Jurkat, Clone E6-1 (cell line): ENCODE measurements at places on chromosomes 13 and 19.

DNA sequence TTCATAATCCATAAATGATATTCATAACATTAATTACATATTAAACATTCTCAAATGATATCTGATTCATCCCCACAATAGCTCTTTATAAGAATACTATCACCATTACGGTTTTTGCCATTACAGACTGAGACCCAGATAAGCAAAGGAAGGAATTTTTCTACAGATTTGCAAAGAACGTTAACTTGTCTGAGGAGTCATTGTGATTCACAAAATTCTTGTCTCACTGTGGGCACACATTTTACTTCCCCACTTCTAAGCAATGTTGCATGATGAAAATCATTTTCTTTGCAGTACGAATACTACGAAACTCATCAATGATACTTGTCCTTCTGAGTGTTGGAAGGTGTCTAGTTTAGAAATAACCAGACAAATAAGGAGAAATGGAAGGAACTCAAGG is 70.1 kb downstream of the NALCN start:
- no peak for DNase-seq

- DNase-seq = no peak
Observed at GRCh38 chr13:94416454-94417080, 62.9 kb downstream of the DCT start.

GRCh38 chr13:29439601-29440388 is 155.7 kb downstream of the SLC7A1 start:
- DNase-seq = no peak

DNA sequence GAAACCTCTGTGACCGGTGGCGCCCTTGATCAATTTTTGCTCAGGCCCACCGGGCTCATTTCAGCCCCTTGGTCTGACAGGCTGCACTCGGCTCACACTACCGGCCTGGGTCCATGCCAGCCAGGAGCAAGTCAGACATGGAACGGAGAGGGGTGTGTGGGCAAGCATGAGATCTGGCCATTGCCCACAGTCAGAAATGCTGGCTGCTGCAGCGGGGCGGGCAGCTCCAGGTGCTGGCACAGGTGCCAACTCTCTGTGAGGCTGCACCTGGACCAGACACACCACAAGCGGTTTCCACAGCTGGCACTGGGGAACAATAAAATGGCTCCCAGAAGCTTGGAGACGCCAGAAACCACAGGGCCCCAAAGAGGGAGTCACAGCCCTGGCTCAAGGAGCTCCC is 43.6 kb upstream of the LPAR6 start:
- DNase-seq = no peak

GRCh38 chr19:29478578-29479565 is 46.9 kb upstream of the VSTM2B start:
- DNase-seq = no peak

DNA sequence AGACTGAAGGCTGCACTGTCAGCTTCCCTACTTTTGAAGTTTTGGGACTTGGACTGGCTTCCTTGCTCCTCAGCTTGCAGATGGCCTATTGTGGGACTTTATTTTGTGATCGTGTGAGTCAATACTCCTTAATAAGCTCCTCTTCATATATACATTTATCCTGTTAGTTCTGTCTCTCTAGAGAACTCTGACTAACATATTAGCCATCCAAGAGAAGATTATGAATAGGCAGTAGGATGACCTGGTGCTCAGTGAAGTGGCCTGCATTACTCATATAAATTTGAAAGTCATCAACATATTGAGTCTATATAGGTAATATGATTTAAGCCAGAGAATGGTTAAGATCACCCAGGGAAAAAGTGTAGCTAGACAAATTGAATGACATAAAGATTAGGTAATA is 136.3 kb upstream of the UFM1 start:
- no peak for DNase-seq

GRCh38 chr19:8487137-8487851 is 15.1 kb downstream of the PRAM1 start:
- DNase-seq = peak; percentile 96

DNA sequence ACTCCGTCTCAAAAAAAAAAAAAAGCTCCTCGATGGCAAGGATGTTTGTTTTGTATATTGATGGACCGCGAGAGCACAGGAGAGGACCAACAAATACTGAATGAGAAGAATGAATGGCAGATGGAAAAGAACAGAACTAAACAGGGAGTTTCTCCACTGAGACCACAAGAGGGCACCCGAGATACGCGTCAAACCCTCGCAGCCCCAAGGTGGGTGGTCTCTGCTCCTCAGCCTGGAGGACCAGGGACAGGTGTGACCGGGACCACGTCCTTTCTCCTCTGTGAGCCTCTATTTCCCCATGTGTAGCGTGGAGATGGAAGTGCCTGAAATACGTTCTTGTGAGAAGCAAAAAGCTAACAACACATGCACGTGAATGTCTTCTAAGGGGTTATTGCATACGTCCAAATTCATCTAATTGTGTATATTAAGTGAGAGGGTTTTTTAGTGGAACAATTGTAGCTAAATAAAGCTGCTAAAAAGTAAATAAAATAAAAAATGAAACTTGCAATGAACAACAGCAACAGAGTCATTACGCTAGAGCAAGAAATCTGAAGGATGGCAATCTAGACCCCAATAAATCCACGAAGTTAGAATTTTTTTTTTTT is 8.3 kb upstream of the CDC42EP5 start:
- DNase-seq = peak; percentile 25

GRCh38 chr19:24052811-24053210 is 34.2 kb upstream of the ZNF254 start:
- no peak for DNase-seq

DNA sequence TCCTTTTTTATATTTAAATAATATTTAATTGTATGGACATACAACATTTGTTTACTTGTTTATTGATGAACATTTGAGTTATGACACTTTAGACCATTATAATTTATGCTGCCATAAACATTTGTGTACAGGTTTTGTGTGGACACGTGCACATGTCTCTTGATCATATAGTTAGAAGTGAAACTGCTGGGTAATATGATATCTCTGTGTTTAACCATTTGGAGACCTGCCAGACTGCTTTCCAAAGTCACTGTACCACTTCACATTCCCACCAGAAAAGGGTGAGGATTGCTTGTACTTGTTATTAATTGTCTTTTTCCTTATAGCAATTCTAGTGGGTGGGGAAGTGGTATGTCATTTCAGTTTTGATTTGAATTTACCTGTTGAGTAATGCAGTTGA is 145.6 kb upstream of the KLHL1 start:
- DNase-seq = no peak

DNA sequence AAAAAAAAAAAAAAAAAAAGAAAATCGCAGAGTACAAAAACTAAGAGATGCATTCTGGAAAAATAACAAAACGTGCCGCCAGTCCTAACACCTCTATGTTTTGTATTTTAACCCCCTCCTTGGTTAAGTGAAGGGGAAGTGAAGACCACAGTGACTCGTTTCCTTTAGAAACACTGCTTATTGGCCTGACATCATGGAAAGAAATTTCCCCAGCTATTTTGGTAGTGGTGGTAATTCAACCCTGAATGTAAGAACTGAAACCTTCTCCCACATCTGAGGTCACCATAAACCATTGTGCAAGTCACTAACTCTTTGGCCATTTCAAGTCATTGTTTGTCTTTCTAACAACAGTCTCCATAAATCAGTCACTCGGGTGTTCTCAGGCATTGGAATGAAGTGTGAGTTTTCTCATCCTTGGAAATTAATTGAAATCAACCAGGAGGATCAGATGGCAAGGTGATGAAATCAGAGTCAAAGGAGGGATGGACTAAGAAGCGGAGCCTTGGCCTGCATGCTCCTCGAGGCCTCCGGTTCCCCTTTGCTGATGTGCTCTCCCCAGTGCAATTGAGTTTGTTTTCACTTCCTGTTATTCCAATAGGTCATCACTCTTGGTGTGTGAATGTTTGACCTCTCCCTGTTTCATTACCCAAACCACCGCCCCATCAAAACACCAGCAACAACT is 443.9 kb downstream of the FGF9 start:
- peak; percentile 35 for DNase-seq

DNA sequence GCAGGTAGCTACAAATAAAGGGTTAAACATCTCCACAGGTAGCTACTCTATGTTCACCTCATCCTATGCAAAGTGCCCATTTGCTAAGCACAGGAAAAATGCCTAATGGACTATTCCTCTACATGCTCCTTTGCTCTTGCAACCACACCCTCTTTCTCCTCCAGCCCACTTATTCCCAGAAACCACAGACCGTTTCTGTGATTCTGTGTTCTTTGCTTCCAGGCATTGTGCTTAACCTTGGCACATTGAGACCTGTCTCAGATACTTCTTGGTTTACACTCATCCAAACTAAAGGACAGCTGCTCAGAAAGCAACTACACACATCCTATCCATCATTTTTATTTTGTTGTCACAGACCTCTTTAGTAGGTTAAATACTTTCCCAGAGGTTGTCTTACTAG is 785.0 kb upstream of the MIR17HG start:
- no peak for DNase-seq

GRCh38 chr13:25494698-25495411 is 123.1 kb downstream of the ATP8A2 start:
- DNase-seq = no peak

- no peak for DNase-seq
Observed at GRCh38 chr19:14516746-14517438, 1.3 kb downstream of the DNAJB1 start.

- no peak for DNase-seq
Observed at GRCh38 chr13:26378116-26378515, 124.2 kb downstream of the CDK8 start.

DNA sequence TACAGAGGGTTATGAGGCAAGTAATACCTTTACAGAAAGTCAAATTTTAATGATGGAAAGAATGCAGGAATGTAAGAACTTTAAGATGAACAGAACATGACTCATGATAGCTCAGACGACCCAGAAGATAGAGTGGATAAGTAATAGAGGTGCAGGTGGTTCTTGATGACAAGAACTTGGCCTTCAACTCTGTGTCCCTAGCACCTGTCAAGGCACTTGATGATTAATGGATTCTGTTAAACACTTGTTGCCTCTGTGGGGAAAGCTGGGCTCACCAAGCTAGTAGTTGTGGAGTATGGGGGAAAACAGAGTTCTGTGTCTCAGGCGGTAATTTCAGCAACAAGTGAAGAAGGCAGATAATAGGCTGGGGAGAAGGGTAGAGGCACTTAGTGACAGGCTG is 306.2 kb downstream of the ATP8A2 start:
- DNase-seq = no peak

DNA sequence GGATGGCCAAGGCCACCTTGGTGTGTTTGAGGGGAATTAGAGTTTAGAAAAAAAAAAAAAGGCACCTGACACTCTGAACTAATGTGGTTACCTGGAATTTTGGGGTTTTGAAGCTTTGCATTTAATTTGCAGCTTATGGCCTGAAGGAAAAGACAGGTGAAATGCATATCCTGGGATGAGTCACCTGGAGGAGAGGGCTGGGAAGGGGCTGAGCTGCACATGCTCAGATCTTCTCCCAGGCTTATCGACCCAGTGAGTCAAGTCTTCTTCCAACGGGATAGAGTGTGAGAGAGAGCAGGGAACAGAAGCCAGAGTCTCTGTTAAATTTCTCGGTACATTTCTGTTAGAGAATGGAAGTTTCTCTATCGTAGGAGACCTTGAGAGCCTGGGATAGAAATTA is 29.7 kb upstream of the ALOX5AP start:
- no peak for DNase-seq

DNA sequence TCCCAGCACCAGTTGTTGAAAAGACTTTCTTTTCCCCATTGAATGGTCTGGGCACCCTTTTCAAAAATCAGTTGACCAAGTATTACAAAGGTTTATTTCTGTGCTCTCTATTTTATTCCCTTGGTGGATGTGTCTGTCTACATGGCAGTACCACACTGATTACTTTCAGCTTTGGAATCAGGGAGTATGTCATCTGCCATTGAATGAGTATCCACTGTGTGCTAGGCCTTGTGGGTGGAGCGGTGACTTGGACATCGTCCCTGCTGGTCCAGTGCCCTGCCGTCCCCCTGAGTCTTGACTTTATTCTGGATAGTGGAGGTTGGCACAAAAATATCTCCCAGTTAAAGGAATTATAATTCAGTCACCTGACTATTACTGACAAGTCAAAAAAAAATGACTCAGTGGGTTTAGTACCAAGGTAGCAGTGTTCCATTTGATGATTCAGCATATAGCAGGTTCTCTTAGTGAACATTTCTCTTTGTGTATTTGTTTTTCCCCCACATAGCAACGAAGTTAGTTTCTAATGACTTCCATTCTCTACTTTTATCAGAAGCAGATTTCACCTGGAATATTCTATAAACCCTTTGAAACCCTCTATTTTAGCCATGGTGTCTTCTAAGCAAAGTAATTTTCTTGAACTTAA is 3.9 kb downstream of the UPF3A start:
- no peak for DNase-seq

DNA sequence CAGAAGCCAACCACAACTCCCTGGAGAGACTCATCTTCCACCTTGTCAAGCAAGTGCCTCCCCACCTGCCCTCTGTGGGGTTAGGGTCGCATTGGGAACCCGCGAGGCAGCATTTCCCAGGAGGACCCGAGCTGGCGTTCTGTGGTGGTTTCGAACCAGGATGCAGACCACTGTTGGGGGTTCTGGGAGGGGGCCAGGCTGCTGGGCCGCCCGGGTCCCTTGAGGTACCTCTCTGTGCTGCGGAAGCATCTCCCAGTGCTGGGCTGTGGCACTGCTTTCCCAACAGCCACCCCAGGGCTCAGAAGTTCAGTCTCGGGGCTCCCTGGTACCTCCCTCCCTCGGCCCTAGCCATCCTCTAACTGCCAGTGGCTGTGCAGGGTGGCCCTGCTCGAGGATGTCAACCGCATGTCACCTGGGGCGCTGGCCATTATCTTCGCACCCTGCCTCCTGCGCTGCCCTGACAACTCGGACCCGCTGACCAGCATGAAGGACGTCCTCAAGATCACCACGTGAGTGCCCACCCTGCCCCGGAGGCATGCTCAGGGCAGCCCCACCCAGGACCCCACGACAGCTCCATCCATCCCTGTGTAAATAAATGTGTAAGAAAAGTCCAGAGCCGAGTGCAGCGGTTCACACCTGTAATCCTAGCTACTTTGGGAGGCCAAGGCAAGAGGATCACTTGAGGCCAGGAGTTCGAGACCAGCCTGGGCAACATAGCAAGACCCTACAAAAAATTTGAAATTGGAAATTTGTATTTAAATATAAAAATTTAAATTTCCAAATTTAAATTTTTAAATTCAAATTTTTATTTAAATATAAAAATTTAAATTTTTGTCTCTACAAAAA is 8.2 kb upstream of the USE1 start:
- no peak for DNase-seq

GRCh38 chr13:110509478-110509926 is 52.0 kb downstream of the RAB20 start:
- no peak for DNase-seq

GRCh38 chr13:46593398-46593797 is 40.4 kb downstream of the LRCH1 start:
- peak; percentile 28 for DNase-seq

DNA sequence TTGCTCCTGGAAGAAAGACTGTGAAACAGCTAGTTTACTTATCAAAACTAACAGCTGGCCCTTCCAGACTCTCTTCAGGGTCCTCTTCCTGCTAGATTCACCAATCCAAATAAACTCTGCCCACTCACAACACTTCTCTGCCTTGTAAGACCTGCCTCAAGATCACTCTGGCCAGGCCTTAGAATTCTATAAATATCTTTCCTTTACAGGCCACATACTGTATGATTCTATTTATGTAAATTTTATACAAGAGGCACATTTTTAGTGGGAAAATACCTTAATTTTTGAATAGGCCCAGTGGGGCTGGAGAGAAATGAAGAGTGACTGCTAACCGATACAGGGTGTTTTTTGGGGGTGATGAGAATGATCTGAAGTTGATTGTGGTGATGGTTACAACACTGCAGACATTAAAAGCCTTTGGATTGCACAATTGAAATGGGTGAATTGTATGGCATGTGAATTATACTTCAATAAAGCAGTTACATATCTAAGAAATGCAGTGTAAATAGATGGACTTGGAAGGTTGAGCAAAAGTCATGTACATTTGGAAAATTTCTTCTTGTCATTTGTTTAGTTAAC is 141.8 kb downstream of the GPC5 start:
- no peak for DNase-seq
